ENCODE measurements at places on chromosomes 1 and 21.

GRCh38 chr1:36693161-36693525, 210.4 kb upstream of the CSF3R start:
- DNase-seq: no peak

DNA sequence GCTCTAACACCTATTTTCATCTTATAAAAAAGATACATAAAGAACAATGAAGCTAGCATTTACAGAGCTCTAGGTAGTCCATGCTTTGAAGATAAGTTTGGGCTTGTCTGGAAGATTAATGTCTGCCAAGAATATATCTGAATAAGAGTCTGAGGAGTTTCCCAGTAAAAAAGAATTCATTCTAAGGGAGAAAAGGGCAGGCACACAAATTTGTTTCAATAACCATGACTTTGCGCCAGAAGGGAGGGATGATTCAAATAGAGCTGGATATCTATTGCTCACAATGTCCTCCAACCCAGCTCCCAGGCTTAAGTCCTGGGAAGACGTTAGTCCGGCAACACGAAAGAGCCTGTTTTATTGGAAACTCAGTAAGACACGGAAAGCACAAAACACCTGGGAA, 9.7 kb upstream of the TTLL7 start:
- DNase-seq: no peak

- DNase-seq: no peak
Observed at GRCh38 chr1:202565890-202566602, 144.2 kb downstream of the SYT2 start.

DNA sequence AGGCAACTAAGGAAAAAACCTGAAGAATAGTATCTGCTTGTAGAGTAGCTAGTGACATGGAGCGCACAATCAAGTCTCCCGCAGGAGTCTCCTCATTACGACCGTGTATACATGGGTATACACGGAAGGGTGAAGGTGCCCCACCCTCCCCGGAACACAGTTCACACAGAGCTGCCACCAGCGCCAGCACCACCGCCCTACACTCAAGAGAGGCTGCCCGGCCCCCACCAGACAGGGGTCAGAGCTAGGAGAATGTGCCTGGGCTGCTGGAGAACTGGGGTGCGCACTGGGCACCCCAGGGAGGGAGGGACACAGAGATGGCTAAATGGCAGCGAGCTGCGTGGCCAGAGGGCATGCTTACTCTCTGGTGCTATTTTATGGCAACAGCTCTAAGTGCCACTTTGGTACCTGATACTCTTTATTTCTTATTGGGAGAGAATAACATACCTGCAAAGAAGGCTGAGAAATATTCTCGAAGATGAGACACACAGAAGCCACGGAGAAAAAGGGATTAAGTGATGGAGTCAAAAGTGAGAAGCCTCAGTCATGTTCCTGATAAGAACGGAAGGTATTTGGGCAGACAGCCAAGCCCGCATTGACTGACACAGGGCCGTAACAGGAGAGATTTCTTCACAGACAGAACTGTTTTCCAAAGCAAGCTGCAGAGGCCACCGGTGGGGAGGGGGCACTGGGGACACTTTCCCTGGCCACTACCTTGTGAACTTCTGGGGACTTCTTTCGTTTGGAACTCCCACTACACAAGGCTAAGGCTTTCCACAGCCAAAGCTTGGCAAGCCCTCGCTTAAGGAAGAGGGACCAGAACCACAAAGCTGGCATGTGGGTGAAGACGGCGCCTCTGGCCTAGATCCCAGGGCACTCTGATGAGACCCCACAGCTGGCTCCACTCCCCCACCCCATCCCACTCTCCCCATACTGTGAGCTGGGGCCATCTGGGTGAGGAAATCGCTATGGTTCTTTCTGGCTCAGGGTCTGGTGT, 108.0 kb downstream of the PGBD5 start:
- no peak for DNase-seq

GRCh38 chr1:227934476-227935313, 13.0 kb downstream of the WNT9A start:
- DNase-seq: peak; percentile 39

DNA sequence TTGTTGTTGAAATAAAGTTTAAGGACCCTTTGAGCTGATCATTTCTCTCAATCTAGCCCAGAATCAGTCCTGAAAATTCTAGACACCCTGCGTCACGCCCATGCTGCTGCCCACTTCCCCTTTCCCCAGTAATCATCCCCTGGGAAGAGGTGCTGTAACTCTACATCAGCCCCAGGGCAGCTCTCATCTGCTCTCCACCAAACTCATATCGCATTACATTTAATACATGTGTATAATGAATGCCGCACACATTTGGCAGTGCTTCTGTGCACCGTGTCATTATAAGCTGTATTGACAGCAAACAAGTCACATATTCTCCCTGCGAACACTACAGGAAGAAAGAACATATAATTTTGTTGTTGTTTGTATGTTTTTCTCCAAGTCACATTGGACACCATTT, 539.7 kb upstream of the DAB1 start:
- no peak for DNase-seq

- DNase-seq: no peak
Observed at GRCh38 chr1:29488794-29489311, 252.5 kb downstream of the PTPRU start.

- no peak for DNase-seq
Observed at GRCh38 chr1:11498956-11499594, 20.1 kb downstream of the DISP3 start.

DNA sequence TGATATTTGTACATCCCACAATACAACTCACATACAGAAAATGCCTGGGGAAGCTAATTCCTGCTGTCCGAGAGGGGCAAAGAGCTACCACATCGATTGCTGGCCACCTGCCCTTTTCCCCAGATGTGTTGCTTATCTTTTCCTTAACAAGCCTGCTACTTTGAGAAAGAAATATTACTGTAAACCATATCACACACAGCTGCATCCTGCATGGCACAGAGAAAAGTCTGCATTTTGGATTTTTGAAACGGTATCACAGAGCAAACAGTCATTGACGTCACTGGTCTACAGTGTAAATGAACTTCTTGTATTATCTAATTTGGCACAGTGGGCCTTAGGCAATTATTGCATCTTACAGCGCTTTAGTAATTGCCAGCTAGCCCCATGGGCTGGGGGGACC, 164.7 kb downstream of the CLIC6 start:
- no peak for DNase-seq

DNA sequence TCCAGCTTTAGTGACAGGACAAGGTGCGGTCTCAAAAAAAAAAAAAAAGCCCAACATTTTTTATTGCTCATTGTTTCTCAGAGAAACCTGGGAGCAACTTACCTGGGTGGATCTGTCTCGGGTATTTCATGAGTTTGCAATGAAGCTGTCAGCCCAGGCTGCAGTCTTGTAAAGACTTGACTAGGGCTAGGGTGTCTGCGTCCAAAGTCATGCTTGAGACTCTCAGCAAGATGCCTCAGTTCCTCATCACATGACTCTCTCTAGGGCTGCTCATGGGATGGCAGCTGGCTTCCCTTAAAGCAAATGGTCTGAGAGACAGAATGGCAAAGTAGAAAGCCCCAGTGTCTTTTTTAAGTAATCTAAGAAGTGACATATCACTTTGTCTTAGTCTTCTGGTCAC, 8.1 kb downstream of the GABPA start:
- DNase-seq: no peak

DNA sequence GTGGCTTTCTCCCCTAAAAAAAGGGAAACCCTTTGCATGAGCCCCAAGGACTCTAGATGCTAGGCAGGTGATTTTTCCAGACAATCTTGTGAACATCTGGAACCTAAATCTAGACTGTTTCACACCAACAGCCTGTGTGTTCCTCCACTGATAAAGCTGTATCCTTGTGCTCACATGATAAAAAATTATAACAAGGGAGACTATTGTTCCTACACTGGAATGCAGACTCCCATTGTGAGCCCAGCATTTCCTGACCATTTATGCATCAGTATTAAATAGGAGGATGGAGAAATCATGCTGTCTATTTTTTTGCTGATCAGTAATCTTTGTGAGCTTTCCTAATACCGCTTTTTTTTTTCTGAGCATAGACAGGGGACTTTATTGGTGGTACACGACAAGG, 52.5 kb downstream of the ZNF697 start:
- no peak for DNase-seq

DNA sequence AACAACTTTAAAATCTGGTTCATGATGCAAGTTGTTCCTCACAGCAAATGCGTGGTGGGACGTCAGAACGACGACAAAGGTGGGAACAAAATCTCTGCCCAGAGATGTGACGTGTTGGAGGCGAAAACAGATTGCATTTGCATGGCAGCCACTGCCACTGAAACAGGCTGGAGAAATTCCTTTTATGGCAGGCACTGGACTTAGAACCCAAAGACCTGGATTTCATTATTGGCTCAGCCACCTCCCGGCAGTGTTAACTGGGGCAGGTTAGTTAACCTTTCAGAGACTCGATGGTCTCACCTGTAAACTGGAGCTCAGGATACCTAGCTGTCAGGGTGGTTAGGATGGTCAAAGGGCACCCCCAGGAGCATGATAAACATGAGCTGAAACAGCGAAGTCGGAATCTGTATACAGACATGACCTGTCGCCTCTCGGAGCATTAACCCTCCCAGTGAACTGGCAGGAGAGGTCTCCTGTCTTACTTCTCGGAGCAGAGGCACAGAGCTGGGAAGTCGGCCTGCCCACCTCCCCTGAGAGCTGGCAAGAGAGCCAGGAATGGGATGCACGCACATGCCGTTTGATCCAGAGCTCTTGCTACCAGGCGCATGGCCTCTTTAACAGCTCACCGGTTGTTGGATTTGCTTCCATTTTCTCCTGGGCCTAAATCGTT, 59.2 kb upstream of the TARBP1 start:
- DNase-seq: no peak

DNA sequence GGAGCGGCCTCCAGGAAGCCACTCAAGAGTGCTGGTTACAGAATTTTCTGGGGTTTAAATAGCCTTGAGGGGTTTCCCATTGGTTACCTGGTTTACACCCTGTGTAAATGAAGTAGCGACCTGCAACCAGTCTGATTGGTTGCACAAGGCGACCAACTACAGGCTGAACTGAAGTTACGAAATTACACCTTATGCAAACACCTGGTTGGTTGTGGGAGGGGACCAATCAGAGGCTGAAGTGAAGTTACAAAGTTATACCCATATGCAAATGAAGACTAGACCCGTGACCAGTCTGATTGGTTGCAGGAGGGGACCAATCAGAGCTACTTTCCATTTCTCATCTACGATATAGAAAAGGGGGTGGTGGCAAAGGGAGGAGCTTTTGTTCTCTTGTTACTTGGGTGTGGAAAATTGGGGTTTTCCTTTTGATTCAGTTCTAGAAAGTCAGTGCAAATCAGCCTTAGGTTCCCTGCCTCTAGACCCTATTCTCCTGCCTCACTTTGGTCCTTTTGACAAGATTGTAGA, 22.2 kb upstream of the C1orf174 start:
- no peak for DNase-seq

DNA sequence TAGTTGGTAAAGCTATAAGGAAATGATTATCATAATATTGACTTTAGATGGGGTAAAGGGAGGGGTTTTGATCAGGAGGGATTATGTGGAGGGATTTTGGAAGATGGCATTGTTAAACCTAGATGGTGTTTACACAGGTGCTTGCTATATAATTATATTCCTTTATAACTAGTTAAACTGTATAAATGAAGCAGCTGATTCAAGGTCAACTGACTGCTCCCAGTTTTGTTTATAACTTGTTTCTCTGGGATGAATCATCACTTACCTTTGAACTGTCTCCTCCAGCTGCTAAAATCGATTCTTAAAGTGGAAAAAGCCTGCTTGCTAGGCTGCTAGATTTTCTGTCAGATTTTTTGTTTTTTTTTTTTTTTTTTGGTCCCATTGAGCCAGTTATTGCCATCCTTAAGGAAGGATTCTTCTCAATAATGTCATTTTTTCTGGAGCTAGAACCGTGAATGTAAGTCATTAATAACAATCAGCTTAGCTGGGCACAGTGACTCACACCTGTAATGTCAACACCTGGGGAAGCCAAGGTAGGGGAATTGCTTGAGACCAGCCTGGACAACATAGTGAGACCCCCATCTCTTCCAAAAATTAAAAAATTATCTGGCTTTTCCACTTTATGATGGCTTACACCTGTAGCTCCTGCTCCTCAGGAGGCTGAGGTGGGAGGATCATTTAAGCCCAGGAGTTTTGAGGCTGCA, 153.2 kb downstream of the PIK3R3 start:
- peak; percentile 21 for DNase-seq

- no peak for DNase-seq
Observed at GRCh38 chr21:33273044-33273443, 6.9 kb downstream of the IL10RB start.

GRCh38 chr1:179168536-179168935, 60.9 kb downstream of the ABL2 start:
- DNase-seq: no peak

- no peak for DNase-seq
Observed at GRCh38 chr1:109497449-109498160, 3.7 kb downstream of the CYB561D1 start.

DNA sequence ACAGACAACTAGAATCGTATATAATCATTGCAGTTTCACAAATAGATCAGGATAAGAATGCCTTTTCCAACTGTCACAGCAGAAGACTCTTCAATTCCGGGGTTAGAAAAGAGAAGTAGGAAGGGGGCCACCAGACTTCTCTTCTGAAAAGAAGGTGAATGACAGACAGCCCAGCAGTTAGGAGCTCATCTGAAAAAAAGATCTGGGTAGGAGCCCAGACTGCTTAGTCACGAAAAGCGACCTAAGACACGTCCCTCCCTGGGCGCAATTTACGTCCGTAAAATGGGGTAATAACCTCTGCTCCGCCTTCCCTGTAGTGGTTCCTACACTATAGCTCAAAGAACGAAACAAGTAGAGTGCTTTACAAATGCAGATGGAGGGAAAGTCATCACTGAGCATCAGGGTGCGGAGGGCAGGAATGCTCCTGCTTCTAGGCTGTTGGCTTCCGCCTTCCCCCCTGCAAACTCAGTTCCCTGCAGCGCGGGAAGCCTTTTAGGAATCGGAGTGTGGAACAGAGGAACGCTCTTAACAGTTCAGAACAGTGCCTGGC, 582 bp downstream of the ORC1 start:
- peak; percentile 80 for DNase-seq

GRCh38 chr1:208054485-208054884, 143.6 kb upstream of the CD34 start:
- no peak for DNase-seq

DNA sequence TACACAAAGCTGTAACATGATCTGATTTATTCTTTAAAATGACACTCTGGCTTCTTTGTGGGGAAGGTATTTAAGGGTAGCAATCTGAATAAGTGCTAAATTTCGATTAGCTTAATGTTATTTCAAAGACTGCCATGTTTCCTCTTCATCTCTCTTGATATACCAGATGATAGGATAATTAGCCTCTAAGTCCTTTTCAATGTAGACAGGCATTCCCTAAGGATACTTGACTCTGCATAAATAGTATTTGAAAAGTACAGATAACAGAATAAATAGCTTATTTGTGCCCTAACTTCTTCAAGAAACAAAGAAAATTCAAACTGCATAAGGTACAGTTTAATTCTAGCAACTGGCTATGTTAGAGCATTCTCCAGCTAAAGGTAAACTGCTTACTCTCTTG, 46.2 kb downstream of the ARHGAP29 start:
- DNase-seq: no peak

DNA sequence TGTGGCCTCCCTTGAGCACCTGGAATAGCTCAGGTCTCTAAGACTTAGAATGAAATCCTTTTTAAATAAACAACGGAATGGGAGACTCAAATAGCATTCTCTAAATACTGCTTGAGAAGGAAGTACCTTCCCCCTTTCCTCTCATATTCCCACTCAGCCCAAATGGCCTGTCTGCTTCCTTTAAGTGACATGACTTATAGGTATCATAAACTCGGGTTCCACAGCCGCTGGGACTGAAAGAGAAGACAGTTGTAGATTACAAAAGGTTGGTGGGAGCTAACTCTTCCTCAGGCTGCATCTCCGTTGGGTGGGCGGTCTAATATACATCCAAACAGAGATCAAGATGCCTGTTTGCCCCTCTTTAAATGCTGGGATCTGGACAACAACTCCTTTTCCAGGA, 1.2 kb upstream of the HMCN1 start:
- no peak for DNase-seq

Data from adipocyte (in vitro differentiated cells).